ENCODE measurements at places on chromosomes 12 and 14. TPM values are rescaled to one million over a fixed set of nuclear protein-coding genes. Genes with fewer than 3 reads are reported as not detected.
A peak's percentile ranks its signal among the peaks of the same experiment; 100 is the strongest.

DNA sequence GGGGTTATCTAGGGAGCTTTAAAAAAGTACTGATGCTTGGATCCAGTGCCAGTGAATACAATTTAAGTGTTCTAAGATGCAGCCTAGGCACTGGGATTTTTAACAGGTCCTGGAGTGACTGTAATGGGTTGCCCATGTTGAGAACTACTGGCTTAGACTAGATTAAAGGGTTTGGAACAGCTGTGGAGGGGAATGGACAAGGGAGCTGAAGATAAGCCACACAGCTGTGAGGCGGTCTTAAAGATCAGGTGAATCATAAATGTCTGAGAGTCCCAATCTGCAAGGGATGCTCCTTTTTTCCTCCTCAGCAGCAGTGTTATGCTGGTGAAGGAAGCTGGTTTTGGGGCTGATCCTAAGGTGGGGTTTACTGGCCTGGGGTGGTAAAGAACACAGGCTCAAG, 35.5 kb upstream of the FRMD6 start:
- peak; percentile 42 for DNase-seq

DNA sequence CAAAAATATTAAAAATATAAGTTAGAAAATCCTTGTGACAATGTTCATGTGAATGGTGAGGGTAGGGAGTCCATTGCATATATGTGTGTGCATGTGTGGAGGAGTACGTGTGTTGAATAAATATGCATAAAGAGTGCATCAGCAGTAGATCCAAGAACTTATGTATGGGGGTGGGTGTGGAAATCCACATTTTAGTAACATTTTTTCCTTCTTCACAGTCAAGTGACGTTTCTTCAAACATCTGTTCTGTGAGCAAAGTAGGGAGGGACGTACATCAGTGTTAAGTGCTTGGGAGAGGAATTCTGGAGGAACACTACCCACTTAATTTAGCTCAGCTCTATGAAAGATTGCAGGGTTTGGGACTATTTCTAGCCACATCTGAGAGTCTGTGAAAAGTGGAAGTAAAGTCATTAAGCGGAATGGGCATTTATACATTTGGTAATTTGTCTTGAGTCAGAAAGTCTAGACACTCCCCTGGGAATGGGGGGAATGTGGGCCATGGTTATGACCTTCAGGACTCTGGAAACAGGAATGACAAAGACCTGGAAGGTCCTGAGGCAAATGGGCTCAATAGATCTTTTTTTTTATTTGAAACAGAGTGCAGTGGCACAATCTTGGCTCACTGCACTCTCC, 156.4 kb upstream of the PLXNC1 start:
- no peak for DNase-seq

The CD4 gene
- 15.0 TPM for polyA plus RNA-seq

DNA sequence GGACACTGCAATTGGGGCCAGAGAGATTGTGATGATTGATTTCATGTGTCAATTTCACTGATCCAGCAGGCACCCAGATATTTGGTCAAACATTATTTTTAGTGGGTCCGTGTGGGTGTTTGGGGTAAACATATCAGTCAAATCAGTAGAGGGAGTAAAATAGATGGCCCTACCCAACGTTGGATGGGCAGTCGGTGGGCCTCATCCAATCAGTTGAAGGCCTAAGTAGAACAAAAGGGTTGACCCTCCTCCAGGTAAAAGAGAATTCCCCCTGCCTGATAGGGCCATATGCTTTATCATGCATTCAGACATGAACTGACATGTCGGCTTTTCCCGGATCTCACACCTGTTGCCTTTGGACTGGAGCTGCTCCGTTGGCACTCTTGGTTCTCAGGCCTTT, 195.1 kb upstream of the CAND1 start:
- DNase-seq = no peak

- DNase-seq = peak; percentile 42
These were observed 101.5 kb downstream of the GPR135 start for GRCh38 chr14:59363531-59364226.

The DPPA3 gene
- not detected for polyA plus RNA-seq

The OXA1L gene
- 161 TPM for polyA plus RNA-seq

The CNPY2 gene
- polyA plus RNA-seq = 175 TPM

The SYNE2 gene
- 5.2 TPM for polyA plus RNA-seq

GRCh38 chr12:107130830-107131611, 37.7 kb upstream of the CRY1 start:
- DNase-seq = no peak

The SIX6 gene
- polyA plus RNA-seq = not detected

The SLC6A12 gene
- polyA plus RNA-seq = not detected

GRCh38 chr14:106877517-106877916, 1351.1 kb downstream of the TMEM121 start:
- no peak for DNase-seq

DNA sequence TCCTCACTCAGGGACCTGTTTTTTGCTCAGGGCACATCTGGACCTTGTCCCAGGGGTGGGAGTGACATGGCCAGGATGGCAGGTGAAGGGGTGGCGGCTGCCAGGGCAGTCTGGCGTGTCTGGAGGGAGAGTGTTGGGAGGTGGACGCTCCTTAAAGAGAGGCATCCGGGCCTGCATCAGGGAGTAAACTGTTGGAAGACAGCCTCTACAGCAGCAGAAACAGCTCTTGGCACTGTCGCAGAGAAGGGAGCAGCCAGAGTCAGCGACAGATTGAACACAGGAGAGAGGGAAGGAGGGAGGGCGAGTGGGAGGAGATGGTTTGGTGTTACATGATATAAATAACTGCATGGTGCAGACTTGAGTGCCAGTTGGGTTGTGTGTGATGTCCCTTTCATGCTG, 52.8 kb downstream of the IGF1 start:
- no peak for DNase-seq

GRCh38 chr14:73877790-73878189, 8.9 kb upstream of the ZNF410 start:
- DNase-seq = no peak

GRCh38 chr12:82805812-82806497, 119.2 kb downstream of the TMTC2 start:
- DNase-seq = peak; percentile 1

GRCh38 chr14:50874757-50875156, 2.9 kb downstream of the ABHD12B start:
- DNase-seq = no peak

GRCh38 chr14:102418169-102418852, 55.6 kb downstream of the TECPR2 start:
- no peak for DNase-seq

DNA sequence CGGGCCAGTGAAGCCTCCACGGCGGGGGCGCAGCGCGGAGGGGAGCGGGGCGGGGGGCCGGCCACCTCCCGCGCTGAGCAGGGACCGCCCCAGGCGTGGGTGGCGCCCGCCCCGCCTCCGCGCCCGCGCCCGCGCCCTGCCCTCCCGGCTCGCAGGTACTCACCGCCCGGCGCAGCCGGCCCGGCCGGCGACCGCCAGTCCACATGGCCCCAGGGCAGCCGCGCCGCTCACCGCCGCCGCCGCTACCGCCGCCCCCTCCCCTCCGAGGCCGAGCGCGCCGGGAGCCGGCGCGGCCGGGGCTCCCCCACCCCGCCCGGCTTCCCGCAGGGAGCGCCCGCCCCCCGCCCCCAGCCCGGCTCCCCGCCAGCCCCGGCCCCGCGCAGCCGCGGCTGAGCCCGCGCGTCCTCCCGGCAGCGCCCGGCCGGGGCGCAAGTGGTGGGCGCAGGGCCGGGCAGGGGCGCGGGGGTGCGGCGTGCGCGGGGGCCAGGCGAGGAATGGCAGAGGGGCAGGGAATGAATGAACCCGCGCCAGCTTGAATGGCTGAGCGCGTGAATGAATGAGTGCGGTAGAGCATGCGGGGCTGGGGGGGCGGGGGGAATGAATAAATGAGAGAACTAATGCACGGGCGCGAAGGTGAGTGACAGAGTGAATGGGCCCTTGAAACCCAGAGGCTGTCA, at the start of gene BEGAIN:
TSS of gene BEGAIN (minus strand) at position 332 of the 677 bp plus-strand sequence. CDS start at position 205, 127 bp downstream.
- DNase-seq = no peak

GRCh38 chr12:43285159-43285598, 266.8 kb downstream of the ADAMTS20 start:
- DNase-seq = peak; percentile 98

The NEK9 gene
- 18.8 TPM for polyA plus RNA-seq

DNA sequence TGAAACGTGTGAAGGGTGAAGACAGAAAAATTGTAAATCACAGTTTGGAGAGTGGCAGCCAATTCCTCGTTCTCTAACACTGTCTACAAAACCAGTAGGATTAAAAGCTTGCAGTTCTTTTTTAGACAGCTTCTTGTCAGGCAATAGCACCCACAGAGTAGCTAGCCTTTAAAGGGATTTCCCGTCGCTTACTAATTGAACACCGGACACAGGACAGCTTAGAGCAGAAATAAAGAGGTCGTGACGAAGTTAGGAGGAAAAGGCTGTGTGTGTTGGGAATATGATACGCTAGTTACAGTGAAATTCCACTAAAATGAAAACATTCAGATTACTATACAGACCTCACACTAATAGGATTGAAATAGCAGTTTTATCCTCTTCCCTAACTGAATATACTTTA, 149.1 kb upstream of the FLRT2 start:
- DNase-seq = no peak

DNA sequence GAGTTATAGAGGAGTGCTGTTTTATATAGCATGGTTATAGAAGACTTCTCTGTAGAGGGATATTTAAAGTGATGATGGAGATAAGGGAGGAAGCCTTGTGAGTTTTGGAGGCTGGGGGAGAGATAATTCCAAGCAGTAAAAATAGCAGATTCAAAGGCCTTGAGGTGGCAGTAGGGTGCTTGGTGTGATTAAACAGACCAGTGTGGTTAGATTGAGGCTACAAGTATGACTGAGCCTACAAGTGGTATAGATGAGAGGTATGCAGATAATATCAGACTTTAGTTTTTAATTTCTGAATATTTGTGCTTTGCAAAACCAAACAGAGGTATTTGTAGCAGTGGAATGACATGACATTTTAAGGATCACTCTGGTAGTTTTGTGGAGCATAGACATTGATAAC, 20.3 kb downstream of the FANCM start:
- peak; percentile 4 for DNase-seq

DNA sequence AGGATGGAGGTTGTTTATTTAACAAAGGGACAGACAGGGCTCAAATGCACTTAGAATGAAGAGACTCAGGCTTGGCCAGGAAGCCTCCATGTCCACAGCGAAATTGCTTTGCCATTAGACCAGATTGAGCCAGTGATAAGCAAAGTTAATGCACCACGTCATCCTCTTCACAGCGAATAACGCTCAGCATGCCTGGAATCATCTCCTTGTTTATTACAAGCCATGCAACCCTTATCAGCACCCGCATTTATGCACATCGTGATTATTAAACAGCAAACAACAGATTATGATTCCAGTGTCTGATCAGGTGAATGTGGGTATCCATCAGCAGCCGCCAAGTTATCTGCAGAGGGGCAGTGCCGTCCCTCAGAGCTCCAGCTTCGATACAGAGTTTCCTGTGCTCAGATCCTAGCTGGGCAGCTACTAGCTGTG, 175.0 kb upstream of the TMEM132C start:
- no peak for DNase-seq

The PMCH gene
- polyA plus RNA-seq = not detected

DNA sequence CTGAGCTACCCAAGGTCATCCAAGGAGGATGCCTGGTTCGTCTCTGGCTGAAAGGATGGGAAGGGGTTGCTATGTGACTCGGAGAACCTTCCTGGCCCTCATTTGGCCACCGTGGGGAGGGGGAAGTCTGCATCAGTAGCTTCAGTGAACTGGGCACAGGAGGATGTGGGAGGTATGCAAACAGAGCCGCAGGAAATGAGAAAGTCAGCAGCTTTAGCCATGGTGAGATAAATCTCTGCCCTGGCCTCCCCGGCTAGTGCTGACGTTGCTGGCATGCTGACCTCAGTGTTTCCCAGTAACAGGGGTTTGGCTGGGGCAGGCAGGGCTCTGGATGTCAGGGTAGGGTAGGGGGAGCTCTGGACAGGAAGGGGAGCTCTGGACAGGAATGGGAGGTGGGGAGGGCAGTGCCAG, 2.3 kb upstream of the CEBPE start:
- DNase-seq = peak; percentile 57

The KLHDC1 gene
- 0.51 TPM for polyA plus RNA-seq

GRCh38 chr14:90624227-90624626, 192.0 kb downstream of the TTC7B start:
- DNase-seq = peak; percentile 62

DNA sequence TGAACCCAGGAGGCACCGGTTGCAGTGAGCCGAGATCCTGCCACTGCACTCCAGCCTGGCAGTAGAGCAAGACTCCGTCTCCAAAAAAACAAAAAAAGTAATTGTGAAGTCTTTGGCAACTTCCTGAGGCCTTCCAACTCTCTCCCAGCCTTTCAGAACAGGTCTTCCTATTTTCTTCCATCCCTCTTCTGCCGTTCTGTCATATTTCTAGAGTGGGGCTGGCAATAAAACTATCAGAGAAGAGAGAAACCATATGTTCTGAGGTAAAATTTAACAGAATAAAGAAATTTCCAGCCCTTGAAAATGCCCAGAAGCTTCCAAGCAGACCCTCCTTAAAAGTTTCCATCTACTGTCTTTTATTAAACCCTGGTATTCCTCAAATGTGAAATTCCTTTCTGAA, 100.4 kb downstream of the HMGA2 start:
- no peak for DNase-seq

The CPNE6 gene
- polyA plus RNA-seq = not detected

The ZC2HC1C gene
- polyA plus RNA-seq = 0.36 TPM

DNA sequence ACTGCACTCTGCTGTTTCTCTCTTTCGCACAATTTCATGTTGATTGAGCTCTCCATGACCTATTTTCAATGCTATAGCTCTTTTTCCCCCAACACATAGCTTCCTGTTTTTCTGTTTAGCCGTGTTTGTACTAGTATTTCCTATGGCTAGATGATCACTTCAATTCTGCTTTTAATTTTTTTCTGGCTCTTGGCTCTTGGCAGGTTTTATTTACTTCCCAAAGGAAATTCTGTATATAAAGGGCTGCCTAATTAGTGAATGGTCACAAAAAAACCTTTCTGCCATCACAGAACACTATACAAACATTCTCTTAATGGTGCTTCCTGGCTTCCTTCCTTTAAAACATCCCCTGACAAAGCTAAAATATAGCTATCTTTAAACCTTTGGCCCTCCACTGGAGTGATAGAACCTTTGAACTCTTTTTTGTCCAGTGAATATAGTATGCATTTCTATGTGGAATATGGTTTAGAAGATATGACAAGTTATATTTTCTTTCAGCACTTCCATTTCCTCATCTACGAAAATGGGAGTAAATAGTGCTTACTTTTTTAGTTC, 88.2 kb downstream of the RASSF9 start:
- no peak for DNase-seq

The ABCC9 gene
- polyA plus RNA-seq = 1.2 TPM

DNA sequence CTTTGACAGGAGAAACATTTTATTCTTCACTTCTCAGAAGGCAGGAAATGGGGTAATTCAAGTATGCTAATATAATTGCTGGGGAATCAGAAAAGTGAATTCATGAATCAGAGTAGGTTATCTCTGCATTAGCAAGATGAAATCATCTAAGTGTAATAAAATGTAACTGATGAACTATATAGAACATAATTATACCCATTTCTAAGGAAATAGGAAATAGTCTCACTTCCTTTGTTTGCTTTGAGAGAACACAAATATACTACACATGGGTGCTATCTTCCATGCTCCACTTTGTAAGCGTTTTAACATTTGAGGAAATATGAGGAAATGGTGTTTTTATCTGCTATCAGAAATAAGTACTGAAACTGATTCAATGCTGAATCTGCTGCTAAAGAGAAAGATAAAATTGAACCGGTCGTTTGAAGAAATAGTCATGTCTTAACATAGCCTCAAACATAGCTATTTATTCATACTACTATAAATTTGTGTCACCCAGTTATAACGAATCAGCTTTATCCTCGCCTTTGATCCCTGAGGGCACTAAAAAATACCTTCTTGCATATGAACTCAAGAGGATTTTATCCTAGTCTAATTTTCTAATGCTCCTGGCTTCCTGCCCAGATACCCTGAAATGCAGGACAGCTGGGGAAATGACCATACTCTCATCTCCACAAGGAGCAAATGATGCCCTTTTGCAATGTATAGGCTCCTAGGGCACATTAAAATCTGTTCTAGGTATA, 696.0 kb downstream of the C12orf50 start:
- DNase-seq = peak; percentile 10
